ENCODE measurements at places on chromosomes 12 and 14. TPM values are rescaled to one million over a fixed set of nuclear protein-coding genes. Genes with fewer than 3 reads are reported as not detected.

DNA sequence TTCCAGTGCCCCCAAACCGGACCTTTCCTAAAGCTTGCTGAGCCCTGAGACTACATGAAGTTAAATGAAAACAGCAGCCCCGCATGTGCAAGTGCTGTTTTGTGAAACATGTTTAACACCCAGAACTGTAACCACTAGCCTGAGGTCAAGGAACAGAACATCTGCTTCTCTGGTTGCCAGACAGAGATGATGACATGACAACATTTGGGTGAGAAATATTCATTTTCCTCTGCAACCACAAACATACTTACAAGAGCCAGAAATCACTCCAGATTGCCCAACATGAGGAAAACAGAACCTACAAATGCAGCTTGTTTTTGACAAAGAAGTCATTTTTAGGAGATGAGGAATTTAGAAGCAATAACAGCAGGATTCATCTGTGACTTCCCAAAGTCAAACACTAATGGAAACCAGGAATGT is 110.4 kb downstream of the BCAT1 start:
- H3K36me3 ChIP-seq, result no peaks in the 10 kb centered on the region
- no peak for DNase-seq
- H3K27me3 ChIP-seq, result no peaks in the 10 kb centered on the region
- H3K4me3 ChIP-seq, result no peak overlapping the region
- no peak overlapping the region for H3K27ac ChIP-seq

- H3K4me1 ChIP-seq, result peaks cover 72% of the 10 kb centered on the region
- H3K27me3 ChIP-seq, result no peaks in the 10 kb centered on the region
- H3K4me3 ChIP-seq, result no peak overlapping the region
- H3K36me3 ChIP-seq, result no peaks in the 10 kb centered on the region
- no peak for DNase-seq
These were observed 9.6 kb upstream of the GPR84 start for GRCh38 chr12:54373649-54374561.

DNA sequence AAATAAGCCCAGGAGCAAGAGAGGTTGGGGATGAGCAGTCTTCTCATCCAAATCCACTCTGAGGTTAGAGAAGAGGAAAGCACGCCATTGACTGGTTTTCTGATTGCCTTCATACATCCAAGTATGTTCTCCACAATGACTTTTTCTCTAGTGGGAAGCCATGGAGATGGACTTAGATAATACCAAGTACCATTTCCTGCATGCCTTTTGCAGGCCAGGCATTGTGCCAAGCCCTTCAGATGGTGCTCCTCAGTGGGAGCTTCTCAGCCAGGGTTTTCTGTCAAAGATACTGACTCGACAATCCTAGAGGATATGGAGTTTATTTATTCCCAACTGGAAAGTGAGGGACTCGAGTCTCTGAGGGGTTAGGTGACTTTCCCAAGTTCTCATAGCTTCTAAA is 218.0 kb downstream of the ZFP36L1 start:
- H3K4me3 ChIP-seq, result no peak overlapping the region
- no peak for DNase-seq
- H3K27ac ChIP-seq, result no peak overlapping the region
- no peaks in the 10 kb centered on the region for H3K27me3 ChIP-seq

- H3K4me3 ChIP-seq, result no peak overlapping the region
- peaks cover 36% of the 10 kb centered on the region for H3K27me3 ChIP-seq
- H3K4me1 ChIP-seq, result peaks cover 4% of the 10 kb centered on the region
- no peaks in the 10 kb centered on the region for H3K36me3 ChIP-seq
These were observed 7.0 kb downstream of the RTL1 start for GRCh38 chr14:100896369-100897060.

- peak; percentile 97 for DNase-seq
- H3K4me1 ChIP-seq, result peaks cover 13% of the 10 kb centered on the region
- peak within 1 kb of the TSS; percentile 98 for H3K27ac ChIP-seq
- no peaks in the 10 kb centered on the region for H3K27me3 ChIP-seq
These were observed at the start of gene LTBR for GRCh38 chr12:6383572-6384498. LTBR (plus strand) TSS chr12:6384162; CDS start chr12:6384359, 197 bp downstream.

GRCh38 chr12:60021235-60021634 is 425.4 kb downstream of the SLC16A7 start:
- H3K4me1 ChIP-seq, result no peaks in the 10 kb centered on the region
- H3K4me3 ChIP-seq, result no peak overlapping the region
- no peak overlapping the region for H3K27ac ChIP-seq
- H3K36me3 ChIP-seq, result no peaks in the 10 kb centered on the region
- H3K27me3 ChIP-seq, result no peaks in the 10 kb centered on the region
- DNase-seq, result no peak

IL26 gene
- total RNA-seq, result not detected

FAM90A1 gene
- total RNA-seq, result 0.17 TPM

GALNT8 gene
- total RNA-seq, result 1.1 TPM

PROX2 gene
- total RNA-seq, result not detected

TDRD9 gene
- total RNA-seq, result 1.9 TPM

Measured in heart left ventricle (tissue), 16 donors.